ENCODE measurements at places on chromosomes 3 and 15.

DNA sequence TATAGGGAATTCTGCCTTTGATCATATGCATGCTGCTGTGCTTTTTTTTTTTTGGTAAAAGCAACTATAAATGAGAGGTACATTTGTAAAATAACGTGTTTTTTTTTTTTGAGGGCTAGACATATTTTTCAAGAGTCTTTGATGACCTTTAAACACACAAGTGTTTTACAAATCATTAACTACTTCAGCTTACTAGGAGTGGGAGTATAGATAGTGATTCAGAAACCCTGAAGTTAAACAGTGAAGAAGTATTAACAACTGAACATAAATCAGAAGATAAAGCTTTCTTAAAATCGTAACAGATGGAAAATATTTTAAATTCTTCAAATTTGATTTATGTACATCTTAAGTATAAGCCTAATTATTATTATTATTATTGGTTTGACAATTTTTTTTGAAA lies 2.9 kb upstream of the GMNC start:
- DNase-seq: no peak

GRCh38 chr3:62051506-62051905 lies 321.8 kb downstream of the FEZF2 start:
- DNase-seq: peak; percentile 18

GRCh38 chr3:12585181-12585580 lies 28.3 kb downstream of the MKRN2 start:
- DNase-seq: no peak

GRCh38 chr3:188788621-188789081 lies 383.1 kb upstream of the TPRG1 start:
- DNase-seq: peak; percentile 21

GRCh38 chr3:43503067-43503728 lies 118.6 kb downstream of the ANO10 start:
- peak; percentile 17 for DNase-seq

DNA sequence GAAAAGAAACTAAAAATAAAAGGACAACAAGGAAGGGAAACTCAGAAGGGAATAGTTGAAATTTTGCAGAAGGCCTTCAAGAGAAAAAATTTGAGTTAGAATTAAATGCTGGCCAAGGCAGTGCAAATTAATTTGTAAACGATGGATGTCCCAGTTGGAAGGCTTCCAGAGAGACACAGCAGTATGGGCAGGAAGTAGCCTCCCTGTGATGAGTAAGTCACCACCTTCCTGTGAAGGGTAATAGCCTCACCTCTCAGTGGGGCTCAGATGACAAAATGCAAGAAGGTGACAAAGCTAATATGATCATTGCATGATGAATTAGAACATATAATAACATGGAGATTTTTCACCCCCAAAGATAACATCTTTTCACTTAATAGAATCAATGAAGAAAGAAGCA lies 27.3 kb upstream of the TMCO5A start:
- DNase-seq: peak; percentile 30

GRCh38 chr15:22735781-22736180 lies 50.7 kb upstream of the NIPA1 start:
- no peak for DNase-seq

DNA sequence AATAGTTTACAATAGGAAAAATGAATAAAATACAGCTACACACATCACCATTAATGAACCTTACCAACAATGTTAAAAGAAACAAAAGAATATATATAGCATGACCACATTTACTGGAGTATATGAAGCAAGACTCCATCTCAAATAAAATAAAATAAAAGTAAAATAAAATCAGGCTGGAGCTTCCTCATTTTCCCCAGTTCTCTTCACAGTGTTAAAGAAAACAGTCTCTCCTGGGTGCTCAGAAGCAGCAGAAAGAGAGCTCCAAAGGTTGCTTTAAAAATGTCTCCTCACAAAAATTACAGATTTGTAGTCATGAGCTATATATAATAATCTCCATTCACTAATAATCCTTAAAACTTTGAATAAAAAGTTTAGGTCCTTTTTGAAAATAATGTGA lies 48.8 kb downstream of the PIK3CB start:
- no peak for DNase-seq

DNA sequence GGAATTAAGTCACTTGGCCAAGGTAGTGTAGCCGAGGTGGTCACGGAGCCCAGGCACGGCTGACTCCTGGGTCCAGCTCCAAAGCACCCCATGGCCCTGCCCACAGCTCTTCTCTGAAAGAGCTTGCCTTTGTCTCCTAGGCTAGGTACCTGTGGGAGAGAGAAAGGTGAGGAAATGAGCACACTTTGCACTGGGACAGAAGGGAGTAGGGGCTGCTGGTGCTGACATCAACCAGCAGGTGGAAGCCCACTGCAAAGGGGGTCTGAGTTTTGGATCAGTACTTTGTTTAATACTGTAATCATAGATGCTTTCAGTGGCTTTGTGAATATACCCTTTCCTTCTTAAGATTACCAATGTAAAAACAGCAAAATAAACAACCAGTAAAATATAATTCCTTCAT lies 128.3 kb upstream of the EIF1B start:
- DNase-seq: no peak

DNA sequence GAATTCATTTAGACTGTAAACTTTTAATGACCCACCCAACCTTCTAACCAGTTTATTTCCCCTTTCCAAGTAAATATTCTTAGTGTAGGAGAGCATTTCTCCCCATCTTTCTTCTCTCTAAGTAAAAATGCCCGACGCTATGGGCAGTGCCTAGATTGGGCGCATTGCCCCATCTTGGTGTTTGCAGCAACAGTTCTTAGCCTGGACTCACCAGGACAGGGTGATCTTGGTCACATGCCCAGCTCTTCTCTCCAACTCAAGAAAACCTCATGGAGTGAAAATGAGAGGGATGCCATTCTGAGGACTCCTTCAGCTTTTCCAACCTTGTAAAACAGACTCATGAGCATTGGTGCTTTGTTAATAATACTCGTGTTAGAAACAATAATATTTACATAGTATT lies 76.7 kb downstream of the GHSR start:
- no peak for DNase-seq

DNA sequence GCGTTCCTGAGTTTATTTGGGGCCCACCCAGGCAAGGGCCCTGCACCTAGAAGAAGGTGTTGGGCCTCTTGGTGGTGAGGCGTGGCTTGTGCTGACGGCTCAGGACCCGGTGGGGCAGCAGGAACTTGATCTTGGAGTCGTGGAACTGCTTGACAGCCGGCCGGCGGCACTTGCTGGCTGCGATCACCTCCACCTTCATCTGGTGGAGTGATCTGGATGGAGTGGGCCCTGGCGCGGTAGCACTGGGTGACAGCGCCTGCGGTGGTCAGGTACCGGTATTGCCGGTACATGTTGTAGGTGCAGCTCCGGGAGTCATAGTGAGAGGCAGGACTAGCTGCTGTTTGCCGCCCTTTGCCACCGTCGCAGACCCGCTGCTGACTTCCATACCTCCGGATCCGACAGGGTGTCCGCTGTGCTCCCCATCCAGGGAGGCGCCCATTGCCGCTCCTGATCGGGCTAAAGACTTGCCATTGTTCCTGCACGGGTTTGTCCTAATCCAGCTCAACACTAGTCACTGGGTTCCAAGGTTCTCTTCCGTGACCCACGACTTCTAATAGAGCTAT lies 136.8 kb downstream of the ANO10 start:
- no peak for DNase-seq

DNA sequence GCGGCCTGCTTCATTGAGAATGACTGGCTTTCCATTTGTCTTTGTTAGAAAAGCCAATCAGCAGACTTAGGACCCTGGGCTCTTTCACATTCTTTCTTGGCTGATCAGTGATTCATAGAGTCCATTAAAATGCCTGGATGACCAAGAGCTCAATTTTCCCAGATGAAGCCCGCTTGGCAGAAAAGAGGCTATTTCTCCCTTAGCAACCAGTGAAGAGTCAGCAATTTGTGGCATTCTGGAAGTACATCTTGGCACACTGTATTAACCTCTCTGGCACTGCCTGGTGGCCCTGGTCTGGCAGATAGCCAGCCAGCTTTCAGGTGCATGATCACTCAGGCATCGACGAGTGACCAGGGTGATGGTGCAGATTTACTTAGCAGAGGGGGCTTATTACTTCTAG lies 145.7 kb upstream of the PLAAT1 start:
- no peak for DNase-seq

GRCh38 chr15:25803036-25803435 lies 60.1 kb downstream of the ATP10A start:
- DNase-seq: no peak

GRCh38 chr3:77320514-77320913 lies 280.6 kb downstream of the ROBO2 start:
- no peak for DNase-seq

DNA sequence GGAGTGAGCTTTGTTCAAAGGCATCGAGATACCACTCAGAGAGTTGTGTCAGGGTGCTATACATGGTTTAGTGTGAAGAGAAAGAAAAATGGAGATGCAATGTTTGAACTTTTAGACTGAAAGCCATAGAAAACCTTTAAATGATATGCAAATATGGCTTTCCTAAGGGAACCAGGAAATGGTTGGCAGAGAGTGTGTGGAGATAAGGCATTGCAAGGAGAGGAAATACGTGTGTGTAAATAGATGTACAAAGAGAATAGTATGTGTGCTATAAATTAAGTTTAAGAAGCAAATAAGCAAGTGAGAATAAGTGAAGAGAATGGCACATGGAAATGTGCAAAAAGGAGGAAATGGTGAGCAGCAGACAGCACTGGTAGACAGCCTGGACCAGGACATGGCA lies 198.1 kb downstream of the SLC9A9 start:
- DNase-seq: no peak

- DNase-seq: no peak
Measured at GRCh38 chr15:91196768-91197167, 96.7 kb downstream of the SV2B start.

DNA sequence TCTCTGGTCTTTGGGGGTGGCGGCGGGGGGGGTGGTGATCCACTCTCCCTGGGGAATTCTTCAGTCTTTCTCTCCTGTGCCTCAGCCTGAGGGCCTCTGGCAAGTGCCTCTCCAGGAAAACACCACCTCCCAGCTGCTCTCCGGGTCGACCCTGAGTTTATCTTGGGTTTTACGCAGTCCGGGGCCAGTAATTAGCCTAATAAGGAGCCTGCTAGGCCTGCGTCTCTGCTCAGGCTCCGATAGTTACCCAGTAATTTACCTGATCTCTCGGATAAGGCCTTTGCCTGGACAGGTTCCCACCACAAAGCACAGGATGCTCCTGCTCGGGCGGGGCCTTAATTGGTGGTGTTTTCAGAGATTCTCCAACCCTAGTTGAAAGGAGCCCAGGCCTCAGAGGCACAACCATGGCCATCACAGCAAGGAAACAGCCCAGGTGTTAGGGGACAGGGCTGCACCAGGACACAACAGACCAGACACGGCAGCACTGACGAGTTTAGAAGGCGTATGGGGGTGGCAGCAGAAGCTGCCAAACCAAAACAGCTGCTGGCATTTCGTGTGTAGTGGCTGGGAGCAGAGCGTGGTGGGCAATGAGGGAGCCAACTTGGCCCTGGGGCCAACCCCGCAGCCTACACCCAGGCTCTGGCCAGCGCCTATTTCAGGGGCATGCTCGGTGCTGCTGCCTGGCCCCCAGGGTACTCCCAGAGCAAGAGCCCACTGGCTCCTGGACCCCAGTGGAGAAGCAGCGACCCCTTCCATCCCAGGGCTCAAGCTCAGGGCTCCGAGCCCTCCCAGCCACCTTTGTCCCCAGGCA lies 71.4 kb downstream of the KLF13 start:
- DNase-seq: peak; percentile 42

DNA sequence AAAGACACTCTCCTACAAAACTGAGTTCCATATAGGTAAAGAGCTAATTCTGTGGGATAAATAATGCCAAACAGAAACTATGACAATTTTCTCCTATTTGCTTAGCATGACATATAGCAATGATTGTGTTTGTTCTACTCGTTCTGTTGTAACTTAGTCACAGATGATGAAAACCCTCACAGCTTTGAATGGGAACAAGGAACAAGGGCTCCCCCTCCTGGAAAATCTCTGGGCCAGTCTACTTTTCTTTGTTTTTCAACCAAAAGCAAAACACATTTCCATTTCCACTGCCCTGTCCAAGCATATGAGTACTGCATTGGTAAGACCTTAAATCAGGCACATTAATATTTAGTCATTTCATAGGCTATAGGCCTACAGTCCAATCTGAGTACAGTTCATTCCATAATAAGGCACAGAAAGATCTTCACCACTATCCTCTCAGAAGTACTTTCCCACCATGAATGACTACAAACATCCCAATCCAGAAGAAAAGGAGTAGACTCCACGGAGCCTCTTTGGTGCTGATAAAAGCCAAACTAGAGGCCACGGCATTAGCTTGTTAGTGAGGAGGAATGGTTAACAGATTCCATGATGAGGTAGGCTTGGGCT lies 67.1 kb downstream of the ATP8B4 start:
- DNase-seq: peak; percentile 44

GRCh38 chr3:69823743-69824142 lies 84.5 kb downstream of the MITF start:
- no peak for DNase-seq

DNA sequence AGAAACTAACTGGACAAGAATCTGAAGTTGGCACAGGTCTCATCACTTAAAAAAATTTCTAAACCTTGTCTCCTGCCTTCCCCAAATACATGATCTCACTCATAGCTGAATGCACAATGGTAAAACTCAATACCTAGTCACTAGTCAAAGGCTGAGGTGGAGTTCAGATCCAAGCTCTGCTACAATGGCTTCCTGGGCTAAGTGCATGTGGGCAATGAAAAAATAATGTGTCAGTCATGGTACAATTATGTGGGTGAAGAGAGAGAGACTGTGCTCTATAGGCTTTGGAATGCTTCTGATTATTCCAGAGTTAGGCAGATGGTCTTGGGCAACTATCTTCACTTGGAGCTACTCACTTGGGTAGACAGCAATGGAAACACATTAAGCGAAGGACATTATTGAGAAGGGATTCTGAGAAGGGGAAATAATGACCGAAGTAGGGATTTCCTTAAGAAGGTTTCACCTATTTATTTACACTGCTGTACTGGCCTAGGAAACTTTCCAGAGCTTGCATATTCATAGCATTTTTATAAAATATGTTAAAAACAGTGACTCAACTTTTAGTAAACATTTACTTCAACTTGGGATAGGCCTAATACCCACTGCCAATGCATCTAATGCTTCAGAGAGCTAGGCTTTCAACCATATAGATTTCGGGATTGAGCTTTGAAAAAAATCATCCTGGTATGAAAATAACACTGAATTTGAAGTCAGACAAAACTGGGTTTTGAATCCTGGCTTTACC lies 58.7 kb upstream of the PLXND1 start:
- peak; percentile 21 for DNase-seq

GRCh38 chr3:69510481-69511030 lies 124.7 kb upstream of the FRMD4B start:
- DNase-seq: no peak
